ENCODE measurements at places on chromosomes 12 and 14.
A peak's percentile ranks its signal among the peaks of the same experiment; 100 is the strongest.

DNA sequence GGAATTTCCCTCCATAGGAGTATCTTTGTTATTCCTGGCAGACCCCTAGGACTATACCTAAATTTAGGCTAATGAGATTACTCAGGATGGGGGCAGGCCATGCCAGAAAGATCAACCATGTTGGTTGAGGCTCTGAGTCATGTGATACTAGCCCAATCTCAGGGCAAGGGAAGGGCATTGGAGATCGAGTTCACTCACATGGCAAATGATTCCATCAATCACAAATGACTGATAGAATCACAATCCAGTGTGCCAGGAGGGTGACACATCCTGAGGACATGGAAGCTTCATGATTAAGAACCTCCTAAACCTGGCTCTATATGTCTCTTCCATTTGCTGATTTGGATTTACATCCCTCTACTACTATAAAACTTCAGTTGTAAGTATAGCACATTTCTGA, 182.3 kb downstream of the NTF3 start:
- DNase-seq = no peak

- DNase-seq = peak; percentile 32
Measured at GRCh38 chr12:44875417-44875953, 630 bp downstream of the NELL2 start.

- no peak for DNase-seq
Measured at GRCh38 chr12:111174251-111174960, 194.5 kb downstream of the PHETA1 start.

DNA sequence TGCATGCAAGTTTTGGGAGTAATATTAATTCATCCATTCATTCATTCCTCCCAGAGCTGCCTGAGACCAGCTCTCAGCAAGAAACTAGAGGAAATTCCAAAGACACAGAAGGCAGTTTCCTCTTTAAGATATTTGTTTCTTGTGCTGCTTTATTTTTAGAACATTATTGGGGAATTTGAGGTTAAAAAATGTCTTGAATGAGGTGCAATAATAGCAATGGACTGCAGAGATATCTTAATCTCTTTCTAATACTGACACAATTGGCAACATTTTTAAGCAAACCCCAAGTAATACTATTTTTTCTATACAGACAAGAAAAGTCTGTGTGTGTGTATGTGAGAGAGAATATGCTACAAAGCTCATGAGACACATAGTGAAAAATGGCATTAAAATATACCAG, 190.2 kb upstream of the USP15 start:
- DNase-seq = no peak

DNA sequence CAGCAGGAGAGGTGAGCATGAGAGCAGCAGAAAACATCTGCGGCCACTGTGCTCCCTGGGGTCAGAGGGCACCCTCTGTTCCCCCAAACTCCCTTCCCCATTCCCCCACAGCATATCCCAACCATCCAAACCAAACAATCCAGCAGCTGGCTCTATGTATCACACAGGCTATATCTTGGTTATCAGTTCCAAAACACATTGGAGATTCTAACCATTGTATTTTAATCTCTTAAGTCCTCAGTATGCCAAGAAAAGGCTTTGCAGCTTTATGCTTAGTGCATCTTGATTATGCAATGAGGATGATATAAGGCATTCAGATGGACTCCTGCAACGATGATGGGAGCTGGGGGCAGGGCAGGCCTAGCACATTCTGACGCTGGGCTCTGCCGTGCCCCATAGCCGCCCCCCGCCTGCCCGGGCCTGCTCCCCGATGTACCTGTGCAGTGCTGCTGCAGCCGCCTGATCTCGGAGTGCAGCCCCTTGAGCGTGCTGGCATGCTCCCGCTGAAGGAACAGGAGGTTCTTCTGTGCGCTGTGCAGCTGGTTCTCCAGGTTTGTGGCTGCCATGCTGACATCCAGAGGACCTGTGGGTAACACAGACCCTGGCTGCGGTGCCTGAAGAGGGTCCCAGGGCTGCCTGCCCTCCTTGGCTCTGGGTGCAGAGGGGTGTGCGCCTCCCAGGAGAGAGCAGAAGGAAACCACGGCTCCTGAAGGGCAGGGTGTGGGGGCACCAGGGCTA, 29.6 kb downstream of the CCDC92 start:
- DNase-seq = no peak

DNA sequence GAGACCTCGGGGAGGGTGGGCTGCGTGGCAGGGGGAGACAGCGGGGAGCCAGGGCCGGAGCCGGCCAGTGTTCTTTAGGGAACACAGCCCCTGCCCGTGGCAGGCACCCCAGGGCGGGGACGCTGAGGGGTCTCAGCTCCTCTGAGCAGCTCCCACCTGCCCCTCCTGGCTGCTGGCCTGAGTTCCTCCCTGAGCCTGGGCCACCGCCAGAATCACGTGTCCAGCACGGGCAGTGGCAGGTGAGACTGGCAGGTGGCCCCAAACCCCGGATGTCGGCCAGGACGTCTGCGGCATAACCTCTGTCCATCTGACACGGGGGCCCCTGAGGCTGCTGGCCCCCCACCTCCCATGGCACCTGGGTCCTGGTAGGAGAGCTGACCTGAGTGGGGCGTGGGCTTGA, 25.1 kb downstream of the NOC4L start:
- DNase-seq = no peak

- DNase-seq = no peak
Measured at GRCh38 chr12:132129007-132129406, 15.1 kb downstream of the DDX51 start.

DNA sequence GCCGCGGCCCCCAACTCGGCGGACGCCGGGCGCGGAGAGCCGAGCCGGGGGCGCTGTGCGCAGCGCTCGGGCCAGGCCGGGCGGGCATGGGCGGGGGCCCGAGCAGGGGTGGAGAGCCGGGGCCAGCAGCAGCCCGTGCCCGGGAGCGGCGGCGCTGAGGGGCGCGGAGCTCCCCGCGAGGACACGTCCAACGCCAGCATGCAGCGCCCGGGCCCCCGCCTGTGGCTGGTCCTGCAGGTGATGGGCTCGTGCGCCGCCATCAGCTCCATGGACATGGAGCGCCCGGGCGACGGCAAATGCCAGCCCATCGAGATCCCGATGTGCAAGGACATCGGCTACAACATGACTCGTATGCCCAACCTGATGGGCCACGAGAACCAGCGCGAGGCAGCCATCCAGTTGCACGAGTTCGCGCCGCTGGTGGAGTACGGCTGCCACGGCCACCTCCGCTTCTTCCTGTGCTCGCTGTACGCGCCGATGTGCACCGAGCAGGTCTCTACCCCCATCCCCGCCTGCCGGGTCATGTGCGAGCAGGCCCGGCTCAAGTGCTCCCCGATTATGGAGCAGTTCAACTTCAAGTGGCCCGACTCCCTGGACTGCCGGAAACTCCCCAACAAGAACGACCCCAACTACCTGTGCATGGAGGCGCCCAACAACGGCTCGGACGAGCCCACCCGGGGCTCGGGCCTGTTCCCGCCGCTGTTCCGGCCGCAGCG, 639 bp downstream of the FZD10 start:
- DNase-seq = no peak

DNA sequence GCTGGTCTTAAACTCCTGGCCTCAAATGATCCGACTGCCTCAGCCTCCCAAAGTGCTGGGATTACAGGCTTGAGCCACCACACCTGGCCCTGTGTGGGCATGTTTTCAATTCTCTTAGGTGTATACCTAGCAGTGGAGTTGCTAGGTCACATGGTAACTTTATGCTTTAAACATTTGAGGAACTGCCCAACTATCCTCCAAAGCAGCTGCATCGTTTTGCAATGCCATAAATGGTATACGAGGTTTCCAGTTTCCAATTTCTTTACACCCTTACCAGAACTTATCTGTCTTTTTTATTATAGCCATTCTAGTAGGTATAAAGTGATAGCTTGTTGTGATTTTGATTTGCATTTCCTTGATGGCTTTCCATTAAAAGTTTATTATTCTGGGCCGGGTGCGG, 25.1 kb downstream of the RBMS2 start:
- DNase-seq = no peak

DNA sequence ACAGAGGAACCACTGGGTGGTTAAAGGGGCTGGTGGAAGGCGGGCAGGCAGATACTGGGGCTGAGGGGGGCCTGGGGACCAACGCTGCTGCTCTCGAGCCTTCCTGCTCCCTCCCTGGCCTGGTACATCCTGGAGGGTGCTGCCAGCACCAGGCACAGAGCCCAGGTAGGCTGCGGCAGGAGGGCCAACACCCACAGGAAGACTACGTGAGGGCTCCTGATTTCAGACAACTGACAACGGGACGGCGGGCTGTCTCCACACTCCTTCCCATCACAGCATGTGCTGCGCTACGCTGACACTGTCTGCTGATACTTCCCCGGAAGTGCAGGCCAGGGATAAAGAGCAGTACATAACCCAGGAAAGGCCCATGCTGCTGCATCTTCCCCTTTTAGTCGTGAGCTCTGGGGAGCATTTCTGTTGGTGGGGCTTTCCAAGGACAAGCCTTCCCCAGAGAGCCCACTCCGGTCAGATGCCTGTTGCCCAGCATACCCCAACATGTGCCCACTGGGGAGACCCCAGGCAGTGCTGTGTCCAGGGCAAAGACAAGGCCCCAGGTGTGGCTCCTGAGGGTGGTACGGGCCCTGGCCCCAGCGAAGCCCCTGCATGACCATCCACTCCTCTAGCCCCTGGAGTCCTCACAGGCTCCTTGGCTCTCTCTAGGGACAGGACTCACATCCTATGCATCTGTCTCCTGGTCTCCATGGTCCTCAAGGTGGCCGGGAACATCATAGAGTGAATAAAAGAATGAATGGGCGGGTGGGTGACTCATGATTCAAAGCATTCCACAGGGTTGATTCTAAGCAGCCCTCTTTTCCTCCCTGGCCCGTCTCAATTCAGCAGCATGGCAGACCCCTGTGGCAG, 38.0 kb downstream of the CHGA start:
- DNase-seq = no peak

GRCh38 chr14:60736494-60736893, 1.9 kb downstream of the MNAT1 start:
- no peak for DNase-seq

DNA sequence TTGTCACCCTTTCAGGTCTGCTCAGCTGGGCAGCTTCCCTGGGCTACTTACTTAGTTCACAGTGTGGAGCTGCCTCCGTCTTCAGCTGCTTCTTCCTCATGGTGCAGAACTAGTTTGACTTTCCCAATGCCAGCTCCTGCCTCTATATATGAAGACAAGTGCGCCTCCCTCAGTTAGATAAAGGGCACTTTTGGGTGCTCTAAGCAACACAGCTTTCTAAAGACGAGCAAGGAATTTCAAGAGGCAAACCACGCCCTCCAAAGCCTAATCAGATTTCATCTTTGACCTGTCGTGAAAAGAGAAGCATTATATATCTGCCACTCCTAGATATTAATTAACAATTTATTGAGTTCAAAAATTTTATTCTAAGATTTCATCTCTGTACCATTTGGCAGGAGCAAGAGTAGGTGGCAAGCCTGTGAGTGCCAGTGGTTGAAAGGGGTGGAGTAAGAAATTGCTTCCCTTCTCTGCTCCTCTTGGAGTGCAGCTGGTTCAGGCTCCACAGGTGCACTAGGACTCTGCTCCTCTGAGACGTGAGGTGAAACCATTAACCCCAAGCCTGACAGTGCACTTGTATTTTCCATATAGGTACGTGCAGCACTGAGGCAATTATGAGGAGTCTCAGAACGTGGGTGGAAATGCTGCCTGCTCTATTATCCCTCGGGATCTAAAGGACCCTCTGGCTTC, 2.1 kb upstream of the SLC11A2 start:
- DNase-seq = peak; percentile 40

DNA sequence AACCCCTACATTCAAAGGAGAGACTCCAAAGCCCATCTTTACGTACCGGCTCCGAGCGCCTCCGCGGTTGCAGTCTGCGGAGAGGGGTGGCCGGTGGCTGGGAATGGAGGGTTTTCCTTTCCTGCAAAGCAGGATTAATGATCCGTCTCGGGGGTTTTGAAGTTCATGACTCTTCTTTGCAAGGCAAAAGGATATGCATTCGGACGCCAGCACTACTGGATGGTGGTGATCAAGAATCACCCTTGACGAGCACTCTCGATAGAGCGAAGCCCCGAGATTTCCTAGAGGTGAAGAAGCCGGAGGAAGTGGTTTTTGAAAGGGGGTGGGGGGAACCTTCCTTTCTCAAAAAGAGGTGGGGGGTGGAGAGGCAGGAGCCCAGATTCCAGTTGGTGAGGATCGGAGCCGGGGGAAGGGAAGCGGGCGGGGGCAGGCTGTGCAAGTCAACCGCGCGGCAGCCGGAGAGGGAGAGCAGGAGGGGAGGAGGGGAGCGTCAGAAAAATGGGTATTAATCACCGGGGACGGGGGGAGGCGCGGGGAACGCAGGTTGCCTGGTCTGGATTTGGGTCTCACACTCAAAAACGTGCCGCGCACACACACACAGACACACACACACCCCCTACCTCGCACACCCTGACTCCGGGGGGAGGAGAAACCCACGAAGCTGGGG, at the start of gene GRIN2B:
Gene GRIN2B (minus strand): TSS at position 307 of the 667 bp plus-strand sequence. CDS start 115,394 bp downstream, outside the sequence.
- DNase-seq = peak; percentile 10

DNA sequence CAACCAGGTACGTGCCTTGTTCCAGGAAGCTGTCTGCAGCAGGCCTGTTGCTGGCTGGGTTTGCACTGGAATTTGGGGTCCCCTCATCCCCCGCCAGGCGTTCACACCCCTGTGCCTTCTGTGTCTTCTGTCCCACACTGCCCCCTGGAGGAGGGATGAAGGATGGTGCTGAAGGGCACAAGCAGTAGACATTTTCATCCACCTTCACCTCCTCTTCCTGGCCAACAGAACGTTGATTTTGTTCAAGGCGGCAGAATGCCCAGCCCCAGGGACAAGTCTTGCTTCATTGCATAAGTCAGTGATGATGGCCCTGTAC, 122.1 kb downstream of the CALM1 start:
- DNase-seq = peak; percentile 54

DNA sequence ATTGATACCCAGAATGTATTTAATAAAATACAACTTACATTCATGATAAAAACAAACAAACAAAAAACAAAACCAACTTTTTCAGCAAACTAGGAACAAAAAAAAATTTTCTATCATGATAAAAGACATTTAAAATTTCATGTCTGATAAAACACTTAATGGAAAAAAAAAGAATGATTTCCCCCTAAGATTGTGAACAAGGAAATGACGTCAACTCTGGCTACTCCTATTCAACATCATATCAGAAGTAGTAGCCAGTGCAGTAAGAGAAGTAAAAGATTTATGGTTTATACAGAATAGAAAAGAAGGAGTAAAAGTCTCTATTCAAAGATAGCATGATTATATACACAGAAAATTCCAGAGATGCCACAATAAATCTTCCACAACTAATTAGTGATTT, 1306.6 kb downstream of the FSCB start:
- DNase-seq = no peak

- DNase-seq = no peak
Measured at GRCh38 chr14:55221186-55221585, 29.8 kb upstream of the DLGAP5 start.

- no peak for DNase-seq
Measured at GRCh38 chr12:38124247-38125012, 192.1 kb upstream of the ALG10B start.

Measured in HEK293T (cell line).